Myometrial cell (primary cell): ENCODE measurements at places on chromosomes 11 and 22. TPM values are rescaled to one million over a fixed set of nuclear protein-coding genes. Genes with fewer than 3 reads are reported as not detected.

Gene OR5P2
- total RNA-seq: not detected in 2 replicates

Gene PANX3
- not detected in 2 replicates for total RNA-seq

Gene RAG1
- 0.29 and 0.89 TPM in 2 replicates for total RNA-seq

Gene TMEM80
- total RNA-seq: 27.5 and 48.1 TPM in 2 replicates

Gene EMID1
- total RNA-seq: not detected in 2 replicates

Gene OR51B5
- not detected in 2 replicates for total RNA-seq
